ENCODE measurements at places on chromosomes 4 and X.

DNA sequence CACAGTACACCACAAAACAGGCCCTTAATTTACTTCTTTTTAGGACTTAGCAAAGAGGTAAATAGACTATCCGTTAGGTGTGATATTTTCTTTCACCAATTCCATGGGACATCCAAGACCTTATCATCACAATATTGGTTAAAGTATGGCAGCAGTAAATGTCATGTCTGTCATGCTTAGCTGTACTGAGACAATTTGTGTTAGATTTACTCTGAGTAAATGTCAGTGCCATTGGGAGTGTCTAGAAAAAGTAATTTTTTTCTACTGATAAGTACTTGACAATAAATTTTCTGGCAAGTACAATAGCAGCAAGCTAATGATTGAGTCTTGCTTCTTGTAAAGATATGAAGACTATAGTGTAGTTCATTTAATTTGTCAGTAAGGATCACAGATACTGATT lies 756.1 kb downstream of the FAM133A start:
- DNase-seq, result no peak

DNA sequence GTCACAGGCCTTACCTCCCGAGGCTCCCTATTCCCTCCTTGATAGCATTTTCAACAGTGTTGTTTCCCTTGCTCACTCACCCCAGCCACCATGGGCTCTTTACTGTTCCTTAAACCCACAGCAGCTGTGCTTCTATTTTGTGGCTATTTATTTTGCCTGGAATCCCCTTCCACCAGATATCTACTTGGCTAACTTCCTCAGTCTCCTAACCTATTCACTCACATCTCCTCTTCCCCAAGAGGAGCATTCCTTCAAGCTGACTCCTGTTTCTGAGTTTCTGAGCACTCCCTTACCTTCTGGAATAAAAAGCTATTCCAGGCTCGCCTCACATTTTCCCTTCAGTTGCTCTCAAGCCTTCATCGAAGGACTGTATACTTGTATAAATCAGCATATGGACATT lies 50.5 kb downstream of the CXCL1 start:
- DNase-seq, result no peak

DNA sequence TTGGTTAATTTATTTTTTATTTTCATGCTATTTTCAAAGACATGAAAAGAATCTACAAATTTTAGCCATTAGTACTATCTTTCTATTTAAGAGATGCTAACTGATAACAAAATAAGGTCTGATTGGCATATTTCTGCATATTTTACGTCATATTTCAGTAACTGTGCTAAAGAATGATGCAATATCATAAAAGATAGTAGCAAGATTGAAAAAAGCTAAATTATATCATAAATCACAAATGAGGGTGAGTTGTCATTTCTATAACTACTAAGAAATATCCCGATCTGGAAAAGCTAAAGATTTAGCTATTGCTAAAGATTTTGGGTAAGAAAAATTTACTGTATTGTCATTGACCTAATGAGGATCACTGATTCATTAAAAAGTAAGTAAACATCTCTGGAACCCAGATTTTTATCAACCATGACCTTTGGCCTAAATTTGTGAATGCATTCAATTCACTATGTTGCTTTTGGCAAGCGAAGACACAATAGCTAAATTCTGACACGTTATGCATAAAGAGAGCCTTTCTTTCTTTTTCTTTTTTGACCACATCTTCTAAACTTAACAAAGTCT lies 103.6 kb downstream of the HPGD start:
- DNase-seq, result no peak

DNA sequence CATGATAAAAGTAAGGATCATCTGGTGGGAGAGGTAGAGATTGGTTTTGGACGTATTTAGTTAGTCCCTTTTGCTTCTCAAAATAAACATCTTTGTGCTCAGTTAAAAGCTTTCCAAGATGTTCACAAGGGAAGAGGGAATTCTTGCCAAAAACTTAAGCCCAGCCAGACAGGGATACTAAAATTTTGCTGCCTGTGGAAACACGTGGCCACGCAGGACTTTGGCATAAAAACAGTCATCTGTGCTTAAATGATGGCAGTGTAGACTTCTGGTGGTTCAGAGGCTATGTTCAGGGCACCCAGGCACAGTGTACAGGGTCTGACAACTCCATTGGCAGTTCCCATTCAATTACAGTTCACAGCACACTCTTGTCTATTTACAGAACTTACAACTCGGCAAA lies 93.2 kb upstream of the JADE1 start:
- DNase-seq, result no peak

- no peak for DNase-seq
Measured at GRCh38 chr4:73608689-73609594, 11.3 kb downstream of the RASSF6 start.

- DNase-seq, result no peak
Measured at GRCh38 chrX:11577603-11578002, 88.1 kb downstream of the ARHGAP6 start.

- no peak for DNase-seq
Measured at GRCh38 chr4:39102297-39102696, 40.3 kb downstream of the KLHL5 start.

- DNase-seq, result no peak
Measured at GRCh38 chr4:83171436-83172039, 57.0 kb upstream of the PLAC8 start.

DNA sequence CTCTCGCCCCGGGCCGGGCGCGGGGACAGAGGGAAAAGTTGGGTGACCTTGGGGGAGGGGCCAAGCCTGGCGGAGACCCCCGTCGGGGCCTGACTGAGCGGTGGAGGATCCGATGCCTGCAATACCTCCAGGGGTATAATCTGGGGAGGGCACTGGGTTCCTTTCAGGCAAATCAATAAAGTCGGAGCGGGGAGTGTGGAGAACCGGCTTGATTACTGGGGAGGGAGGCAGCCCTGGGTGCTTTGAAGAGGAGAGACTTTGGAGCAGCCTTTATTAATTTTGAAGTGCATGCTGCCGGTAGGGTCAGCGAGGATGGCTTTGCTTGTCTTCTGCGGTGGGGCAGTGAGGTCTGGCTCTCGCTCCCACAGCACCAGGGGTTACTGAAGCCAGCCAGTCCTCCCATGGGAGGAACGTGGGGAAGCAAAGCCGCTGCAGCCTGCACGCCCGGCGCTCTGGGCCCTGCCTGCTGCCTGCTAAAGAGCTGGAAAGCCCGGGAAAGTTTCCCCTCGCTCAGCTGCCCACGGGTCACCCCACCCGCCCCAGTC lies 403 bp upstream of the LGI2 start:
- DNase-seq, result no peak

- DNase-seq, result no peak
Measured at GRCh38 chr4:949656-950055, 17.4 kb downstream of the TMEM175 start.

DNA sequence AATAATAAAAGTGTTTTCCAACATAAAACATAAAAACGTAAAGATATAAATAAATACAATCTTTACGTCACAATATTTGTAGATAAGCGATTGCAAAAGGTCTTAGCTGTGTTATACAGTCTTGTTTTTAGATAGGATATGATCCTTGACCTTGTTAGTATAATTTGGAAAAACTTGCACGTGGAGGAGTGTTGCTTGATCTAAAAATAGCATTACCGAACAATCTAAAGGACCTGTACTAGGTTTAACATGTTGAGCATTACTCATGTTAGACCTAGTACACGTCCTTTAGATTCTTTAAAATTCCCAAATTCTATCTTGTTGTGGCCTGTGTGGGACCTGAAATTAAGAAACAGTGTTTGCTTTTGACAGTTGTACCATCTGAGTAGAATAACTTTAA lies 1.6 kb downstream of the METAP1 start:
- no peak for DNase-seq

GRCh38 chrX:46386511-46386910 lies 158.7 kb downstream of the ZNF674 start:
- no peak for DNase-seq

DNA sequence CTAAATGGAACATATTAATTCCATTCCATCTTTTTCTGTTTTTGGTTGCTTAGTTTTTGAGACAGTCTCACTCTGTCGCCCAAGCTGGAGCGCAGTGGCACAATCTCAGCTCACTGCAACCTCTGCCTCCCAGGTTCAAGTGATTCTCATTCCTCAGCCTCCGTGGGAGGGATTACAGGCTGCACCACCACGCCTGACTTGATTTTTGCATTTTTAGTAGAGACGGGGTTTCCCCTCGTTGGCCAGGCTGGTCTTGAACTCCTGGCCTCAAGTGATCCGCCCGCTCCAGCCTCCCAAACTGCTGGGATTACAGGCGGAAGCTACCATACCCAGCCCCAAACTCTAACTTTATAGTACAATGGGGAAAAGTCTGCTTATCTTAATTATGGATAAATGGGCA lies 11.2 kb downstream of the HNRNPD start:
- no peak for DNase-seq

- DNase-seq, result no peak
Measured at GRCh38 chr4:123987408-123987807, 590.8 kb downstream of the SPRY1 start.

- no peak for DNase-seq
Measured at GRCh38 chr4:183435803-183436202, 8.6 kb upstream of the CDKN2AIP start.
